ENCODE measurements at places on chromosomes 1 and 21.
A peak's percentile ranks its signal among the peaks of the same experiment; 100 is the strongest.

DNA sequence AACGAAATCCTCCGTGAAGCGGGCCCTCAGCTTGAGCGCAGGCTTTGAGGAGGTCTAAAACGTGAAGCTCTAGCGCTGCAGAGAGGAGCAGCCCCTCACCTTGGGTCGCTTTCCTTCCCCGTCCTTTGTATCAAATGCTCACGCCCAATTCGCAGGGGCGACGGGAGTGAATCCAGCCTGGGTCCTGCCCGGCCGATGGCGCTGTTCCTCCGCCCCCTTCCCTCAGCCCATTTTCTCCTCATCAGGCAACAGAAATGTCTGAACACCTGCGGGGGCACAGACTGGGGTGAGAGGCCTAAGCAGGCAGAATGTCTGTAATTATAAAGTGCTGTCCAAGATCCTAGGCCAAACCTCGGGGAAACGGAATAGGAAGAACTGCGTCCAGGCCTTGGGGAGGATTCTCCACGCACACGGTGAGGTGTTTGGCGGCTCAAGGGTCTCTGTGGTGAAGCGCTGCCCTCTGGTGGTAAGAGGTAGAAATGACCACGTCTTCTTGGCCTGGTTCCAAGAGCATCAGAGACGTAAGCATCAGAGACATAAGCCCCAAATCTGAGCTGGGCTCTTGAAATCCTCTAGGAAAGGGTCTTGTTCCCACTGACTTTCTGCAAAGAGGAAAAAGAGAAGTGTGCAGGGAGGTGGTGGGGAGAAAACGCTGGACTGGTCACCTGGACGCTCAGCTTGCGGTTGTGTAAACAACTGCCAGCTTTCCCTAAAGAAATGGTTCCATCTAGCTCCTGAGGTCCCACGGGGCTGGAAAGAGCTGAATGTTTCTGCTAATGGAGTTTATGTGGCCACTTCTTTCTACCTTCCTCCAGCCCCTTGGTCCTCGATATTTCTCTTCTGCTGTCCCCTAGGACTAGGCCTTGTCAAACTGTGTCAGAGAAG is 92.1 kb upstream of the CD53 start:
- DNase-seq, result peak; percentile 15

DNA sequence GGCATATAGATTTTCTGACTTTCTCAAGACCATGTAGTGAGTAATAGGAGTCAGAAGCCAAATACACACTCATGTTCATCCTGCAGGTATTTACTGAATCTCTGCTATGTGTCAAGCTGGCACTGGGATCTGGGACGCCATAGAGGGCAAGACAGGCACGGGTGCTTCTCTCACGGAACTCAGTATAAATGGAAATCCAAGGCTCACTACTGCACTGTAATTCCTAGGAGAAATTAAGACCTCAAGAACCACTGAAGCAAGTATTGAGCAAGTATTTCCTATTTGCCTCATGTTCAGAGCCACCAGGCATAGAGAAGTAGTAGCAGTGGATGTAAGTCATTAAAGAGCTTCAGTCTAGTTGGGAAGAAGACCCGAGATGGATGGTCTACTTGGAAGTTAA is 38.9 kb downstream of the EIF2D start:
- no peak for DNase-seq

- no peak for DNase-seq
Measured at GRCh38 chr1:15323989-15324868, 77.2 kb downstream of the FHAD1 start.

DNA sequence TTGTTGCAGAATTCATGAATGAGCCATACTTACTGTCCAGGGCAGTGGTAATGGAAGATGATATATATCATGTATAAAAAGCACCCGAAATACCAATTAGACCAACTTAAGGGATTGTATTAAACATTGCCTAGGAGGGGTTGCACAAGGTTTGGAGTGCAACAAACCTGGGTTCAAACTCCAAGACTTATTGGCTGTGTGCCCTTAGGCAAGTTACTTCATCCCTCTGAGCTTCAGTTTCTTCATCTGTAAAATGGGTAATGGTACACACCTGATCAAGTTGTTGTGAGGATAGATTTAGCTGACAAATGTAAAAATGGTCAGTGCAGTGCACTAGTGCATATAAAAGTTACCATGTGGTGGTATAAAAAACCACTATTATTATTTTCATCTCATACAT is 9.8 kb upstream of the PPP1R15B start:
- no peak for DNase-seq

GRCh38 chr1:228109962-228110488 is 926 bp upstream of the MRPL55 start:
- no peak for DNase-seq

DNA sequence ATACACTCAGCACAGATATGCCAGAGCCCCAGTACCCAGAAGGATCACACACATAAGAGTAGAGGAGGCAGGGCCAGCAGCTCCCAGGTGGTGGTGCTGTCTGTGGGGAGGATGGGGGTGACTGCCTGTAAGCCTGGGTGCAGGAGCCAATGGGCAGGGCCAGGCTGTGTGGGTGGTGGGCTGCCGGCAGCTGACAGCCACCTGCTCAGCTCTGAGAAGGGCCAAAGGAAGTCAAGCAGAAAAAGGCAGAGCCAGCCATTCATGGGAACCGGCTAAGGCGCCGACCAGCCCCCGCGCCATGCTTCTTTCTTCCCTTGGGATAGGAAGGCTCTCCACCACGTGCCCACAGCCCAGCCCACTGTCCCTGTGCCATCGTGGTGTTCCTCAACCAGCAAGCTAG is 14.1 kb downstream of the PIK3C2B start:
- DNase-seq, result no peak

GRCh38 chr1:167107456-167107855 is 13.6 kb downstream of the STYXL2 start:
- no peak for DNase-seq

- DNase-seq, result no peak
Measured at GRCh38 chr1:80657044-80657643, 1143.6 kb upstream of the ADGRL2 start.

DNA sequence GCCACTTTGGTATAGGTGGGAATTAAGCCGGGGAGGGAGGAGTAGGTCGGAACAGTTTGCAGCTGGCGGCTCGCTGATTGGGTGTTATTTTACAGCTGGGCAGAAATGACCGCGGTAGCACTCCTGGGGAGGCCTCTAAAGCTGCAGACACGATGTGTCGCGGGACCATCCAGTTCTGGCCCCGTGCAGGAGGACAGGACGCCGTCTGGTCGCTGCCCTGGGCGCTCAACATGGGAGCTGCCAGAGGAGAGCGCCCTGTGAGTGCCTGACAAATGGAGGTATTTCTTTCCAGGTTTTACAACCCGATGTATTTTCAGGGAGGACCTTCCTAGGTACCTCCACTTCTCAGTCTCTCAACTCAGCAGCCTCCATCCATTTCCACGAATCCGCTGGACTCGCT is 46.2 kb downstream of the CDC7 start:
- no peak for DNase-seq

DNA sequence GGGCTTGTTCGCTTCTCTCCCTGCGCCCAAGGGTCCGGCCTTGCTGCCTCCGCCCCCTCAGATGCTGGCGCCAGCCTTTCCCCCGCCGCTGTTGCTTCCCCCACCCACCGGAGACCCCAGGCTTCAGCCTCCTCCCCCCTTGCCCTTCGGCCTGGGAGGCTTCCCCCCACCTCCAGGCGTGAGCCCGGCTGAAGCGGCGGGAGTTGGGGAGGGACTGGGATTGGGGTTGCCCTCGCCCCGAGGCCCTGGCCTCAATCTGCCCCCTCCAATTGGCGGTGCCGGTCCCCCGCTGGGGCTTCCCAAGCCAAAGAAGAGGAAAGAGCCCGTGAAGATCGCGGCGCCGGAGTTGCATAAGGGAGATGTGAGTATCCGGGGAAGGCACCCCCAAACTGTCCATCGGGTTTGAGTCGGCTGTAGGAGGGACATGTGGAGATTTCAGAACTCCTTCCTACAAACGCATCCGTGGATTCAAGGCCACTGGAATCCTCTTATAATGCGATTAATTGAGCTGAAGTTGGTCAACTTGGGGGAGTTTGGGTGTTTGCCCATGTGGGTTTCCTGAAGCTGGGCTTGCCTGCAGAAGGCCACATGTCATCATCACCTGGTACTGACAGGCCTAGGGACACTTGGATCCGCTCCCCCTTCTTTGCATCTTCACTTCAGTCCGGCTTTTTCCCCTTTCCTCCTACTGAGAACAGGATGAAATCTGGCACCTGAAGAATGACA is 707 bp downstream of the PRCC start:
- no peak for DNase-seq

DNA sequence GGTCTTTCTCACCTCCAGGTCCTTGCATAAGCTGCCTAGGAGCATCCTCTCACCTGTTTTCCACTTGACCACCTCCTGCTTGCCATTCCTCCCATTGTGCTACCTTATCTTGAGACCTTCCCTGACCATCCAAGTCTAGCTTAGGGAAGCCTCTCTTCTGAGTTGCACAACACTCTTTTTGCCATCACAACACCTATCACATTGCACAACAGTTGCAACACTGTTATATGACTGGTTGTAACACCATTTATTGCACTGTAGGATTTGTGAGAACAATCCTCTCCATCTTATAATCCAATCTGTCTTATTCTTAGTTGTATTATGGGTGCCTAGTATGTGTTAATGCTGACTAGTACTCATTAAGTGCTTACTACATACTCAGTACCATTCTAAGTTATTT is 488.7 kb downstream of the OMA1 start:
- DNase-seq, result no peak

GRCh38 chr1:160032165-160032820 is 503 bp upstream of the PIGM start:
- no peak for DNase-seq

DNA sequence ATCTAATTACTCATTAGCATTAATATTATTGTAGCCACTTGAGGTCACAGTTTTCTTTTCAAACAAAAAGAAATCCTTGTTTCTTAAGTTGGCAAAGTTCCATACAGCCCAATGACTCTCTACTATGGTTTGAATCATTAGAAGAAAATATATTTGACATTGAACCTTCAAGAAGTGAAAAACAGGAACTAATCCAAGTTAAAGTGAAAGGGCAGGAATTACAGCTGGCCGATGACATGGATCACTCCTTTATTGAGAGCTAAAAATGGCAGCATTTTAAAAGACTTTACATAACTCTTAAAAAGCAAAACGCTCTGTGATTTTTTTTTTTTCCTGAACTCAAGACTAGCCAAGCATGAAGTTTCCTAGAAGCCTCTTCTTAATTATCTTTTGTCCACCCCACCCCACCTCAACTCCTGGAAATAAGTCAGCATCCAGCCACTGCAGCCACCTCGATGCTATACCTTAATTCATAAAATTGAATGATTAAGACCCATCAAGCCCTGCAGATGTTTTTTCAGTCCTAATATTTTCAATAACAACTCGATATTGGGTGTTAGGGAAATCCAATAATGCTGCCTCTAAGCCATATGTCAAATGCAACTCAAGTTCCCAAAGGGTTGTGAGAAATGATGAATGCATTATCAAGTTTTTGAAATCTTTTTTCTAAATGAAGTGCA is 323.1 kb downstream of the HHIPL2 start:
- DNase-seq, result peak; percentile 60

- DNase-seq, result no peak
Measured at GRCh38 chr1:116066868-116067565, 44.2 kb upstream of the MAB21L3 start.

- DNase-seq, result no peak
Measured at GRCh38 chr1:185864889-185865517, 130.8 kb downstream of the HMCN1 start.

- DNase-seq, result no peak
Measured at GRCh38 chr1:3530086-3530925, 75.8 kb downstream of the ARHGEF16 start.

DNA sequence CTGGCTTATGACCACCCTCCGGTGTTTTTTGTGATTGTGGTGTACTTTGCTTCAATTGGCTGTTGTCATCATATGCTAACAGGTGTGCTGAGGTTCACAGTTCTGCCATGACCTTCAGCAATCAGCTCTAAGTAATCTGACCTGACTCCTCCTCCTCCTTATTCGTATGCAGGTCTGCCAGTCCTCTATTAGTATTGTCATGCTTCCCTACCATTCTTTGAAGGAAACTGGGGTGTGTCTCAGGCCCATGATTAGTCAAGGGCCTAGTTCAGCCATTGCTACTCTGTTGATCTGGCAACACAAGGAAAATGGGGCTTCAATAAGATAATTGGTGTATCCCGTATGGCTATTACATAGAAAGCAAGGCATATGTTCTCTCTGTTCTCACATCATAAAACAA is 332.3 kb upstream of the DPYD start:
- DNase-seq, result no peak

DNA sequence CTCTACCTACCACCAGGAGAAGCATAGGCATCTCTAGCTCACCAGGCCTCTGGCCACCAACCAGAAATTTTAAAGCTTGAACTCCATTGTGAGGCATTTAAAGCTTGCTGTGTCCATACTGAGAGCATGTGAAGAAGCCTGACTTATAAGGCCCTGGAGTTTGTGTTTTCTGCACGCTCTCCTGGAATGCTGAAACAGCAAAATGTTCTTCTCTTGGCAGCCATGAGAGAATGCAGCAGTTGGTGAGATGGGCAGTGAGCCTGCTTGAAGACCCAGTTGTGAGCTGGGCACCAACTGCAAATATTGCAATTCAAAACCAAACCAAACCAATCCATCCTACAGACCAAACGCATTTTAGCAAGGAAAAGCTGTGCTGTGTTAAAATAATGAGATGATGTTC is 170.0 kb upstream of the IVNS1ABP start:
- no peak for DNase-seq

DNA sequence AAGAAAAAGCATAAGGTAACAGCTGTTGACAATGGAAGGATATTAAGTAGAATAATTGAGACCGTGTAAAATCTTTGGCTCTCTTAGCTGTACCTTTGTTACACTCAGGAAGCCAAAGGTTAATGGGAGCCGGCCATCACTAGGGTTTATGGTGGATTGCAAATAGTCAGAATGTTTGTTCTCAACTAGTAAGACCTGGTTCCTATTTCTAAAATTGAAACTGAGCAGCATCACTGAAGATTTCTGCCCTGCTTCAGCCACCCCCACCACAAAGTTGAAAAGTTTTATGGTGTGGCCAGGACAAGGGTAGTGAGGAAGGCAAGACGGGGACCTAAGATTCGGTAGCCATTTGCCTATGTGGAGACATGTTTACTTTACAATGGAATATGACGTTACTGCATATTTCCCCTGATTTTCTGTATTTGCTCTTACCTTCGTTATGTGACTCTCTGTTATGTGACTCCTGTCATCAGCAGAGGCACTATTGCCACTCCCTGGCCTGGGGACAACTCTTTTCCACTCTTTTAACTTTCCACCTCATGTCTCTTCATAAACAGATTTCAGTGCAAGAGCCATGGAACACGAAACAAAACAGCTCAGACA is 41.4 kb upstream of the KIF1B start:
- DNase-seq, result no peak

DNA sequence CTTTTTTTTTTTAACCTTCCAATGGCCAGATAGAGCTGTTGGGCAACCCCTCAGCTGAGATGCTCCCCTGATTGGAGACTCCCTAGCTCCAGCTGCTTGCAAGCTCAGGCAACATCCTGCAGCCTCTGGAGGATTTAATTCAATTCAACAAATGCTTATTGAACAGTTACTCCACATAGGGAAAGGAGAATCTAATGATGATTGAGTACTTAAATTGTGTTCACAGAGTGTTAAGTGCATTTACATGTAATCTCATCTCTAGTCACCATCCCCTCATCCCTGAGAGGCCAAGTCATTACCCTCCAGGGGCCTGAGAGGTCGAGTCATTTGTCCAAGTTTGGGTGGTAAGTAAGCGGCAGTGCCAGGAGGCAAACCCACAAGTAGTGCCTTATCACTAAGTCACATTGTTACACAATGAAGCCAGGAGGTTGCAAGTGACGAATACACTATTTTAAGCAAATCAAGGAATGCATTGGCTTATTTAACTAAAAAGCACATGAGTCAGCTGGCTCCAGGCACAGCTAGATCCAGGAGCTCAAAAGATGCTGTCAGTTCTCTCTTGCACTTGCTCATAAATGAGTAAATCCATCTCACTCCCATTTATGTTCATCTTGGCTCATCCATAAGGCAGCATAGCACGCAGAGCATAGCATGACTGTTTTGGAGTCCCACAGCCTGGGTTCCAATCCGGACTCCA is 64.3 kb downstream of the OPTC start:
- DNase-seq, result peak; percentile 98
